Stimulated activated CD8-positive, alpha-beta memory T cell treated with anti-CD3 and anti-CD28 coated beads, Interleukin-4, amount 100 ng/mL, for 1 hour (primary cell): ENCODE measurements at places on chromosomes 5 and 9.

DNA sequence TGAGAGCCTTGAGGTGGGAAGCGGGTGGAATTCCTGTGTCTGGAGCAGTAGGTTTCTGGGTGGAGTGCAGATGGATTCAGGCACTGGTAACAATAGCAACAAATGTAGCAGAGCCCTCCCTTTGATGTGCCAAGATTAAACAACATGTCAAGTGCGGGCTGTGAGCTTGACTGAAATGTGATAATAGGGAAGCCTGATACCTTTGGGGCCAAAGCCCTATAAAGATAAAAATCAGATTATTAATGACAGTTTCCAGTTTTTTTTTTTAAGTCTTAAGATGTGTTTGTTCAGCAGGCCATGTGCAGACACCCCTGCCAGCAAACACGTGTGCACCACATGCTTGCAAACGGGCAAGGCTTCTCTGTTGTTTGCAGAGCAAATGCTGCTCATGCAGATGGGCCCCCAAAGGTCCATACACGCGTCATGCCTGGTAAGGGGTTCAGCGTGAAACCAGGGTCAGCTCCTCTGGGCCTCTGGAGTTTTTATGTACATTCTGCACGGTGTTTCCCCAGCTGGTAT is 193.2 kb downstream of the GADD45G start:
- no peak for DNase-seq

- no peak for DNase-seq
Observed at GRCh38 chr9:131421691-131422090, 27.8 kb downstream of the PRRC2B start.

DNA sequence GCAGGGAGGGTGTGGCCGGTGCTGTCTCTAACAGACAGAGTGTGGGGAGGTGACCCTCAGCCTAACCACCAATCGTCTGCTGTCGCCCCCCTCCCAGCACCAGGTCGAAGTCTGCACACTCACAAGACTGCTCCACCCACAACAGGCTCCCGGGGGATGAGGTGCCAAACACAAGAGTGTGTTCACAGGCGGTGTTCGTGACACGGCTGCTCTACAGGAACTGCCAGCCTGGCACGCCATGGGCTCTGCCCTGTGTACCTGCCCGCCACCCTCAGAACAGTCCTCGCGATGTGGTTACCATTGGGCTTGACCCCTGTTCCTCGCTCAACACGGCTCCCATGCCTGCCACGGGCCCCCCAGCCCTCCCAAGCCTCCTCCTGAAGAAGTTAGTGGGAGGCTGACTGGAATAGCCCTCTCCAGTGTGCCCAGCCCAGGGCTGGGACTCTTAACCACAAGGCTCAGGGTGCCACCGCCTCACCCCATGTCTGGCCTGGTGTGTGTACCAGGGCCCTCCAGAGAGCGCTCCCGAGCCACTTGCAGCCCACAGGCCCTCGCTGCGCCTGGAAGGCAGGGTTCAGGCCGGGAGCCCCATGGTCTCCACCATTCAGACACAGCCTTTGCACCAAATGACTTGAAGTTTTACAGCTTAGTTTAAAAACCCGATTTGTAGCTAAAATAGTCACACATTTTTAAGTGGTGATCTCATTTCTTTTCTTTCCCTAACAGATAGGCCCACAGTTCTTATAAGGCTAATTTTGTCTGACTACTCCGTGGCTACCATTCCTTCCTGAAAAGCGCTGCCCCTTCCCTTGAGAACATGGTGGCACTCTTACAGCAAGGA is 102.5 kb downstream of the CAMSAP1 start:
- DNase-seq = no peak

GRCh38 chr9:23825700-23826099 is 340 bp downstream of the ELAVL2 start:
- DNase-seq = no peak

DNA sequence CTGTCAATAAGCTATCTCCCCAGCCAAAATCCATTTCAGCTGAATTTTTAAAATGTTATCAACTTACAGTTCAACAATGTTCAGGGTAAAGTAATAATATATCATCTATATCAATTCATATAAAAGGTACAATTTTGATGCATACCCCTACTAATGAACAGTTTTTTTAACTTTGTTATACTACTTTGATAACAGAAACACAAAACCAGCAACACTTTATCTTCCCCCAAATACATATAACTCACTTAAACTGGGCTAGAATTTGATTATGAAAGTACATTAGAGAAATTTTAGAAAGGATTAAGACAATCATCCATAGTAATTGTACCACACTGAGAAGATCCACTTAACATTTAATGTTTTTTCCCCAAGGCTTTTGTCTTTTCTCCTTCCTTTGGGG is 5.1 kb downstream of the CDO1 start:
- DNase-seq = no peak

GRCh38 chr9:36320466-36320865 is 62.2 kb upstream of the GNE start:
- no peak for DNase-seq

DNA sequence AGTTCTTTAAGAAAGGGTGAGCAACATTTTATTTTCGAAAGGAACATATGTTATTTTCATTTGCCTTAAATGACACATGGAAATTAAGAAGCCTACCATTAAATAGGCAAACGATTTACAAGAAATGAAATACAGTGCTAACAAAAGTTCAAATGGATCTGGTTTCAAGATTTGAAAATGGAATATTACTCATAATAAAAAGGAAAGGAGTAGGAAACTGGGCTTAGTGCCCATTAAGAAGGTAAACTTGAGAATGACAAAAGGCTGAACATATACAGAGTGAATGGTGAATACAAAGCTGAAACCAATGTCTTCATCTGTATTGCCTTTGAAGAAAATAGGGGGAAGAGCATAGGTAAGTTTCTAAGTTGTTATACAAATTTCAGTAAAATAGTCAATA is 974.2 kb upstream of the C9orf72 start:
- DNase-seq = no peak

- no peak for DNase-seq
Observed at GRCh38 chr9:123609844-123610243, 253.8 kb downstream of the CRB2 start.

DNA sequence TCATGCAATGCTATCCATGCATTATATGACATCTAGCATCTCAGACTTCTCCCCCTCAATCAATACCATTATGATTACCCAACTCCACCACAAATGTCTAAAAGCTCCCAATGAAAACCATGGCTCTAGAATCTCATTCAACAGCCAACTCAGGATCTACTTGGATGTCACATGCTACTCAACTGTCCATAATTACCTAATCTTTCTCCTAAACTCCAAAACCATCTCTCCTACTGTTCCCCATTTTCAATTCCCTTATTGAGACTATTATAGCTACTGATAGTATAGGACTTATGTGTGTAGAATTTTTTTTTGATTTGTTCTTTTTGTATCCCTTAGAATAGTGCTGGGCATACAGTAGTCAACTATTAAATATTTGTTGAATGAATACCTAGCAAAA is 8.2 kb upstream of the STRBP start:
- DNase-seq = no peak
